ENCODE measurements at places on chromosomes 3 and 15.

GRCh38 chr3:45677033-45677446 is 12.2 kb upstream of the SACM1L start:
- DNase-seq: peak; percentile 84

GRCh38 chr3:127257351-127257750 is 30.5 kb downstream of the PRR20G start:
- no peak for DNase-seq

DNA sequence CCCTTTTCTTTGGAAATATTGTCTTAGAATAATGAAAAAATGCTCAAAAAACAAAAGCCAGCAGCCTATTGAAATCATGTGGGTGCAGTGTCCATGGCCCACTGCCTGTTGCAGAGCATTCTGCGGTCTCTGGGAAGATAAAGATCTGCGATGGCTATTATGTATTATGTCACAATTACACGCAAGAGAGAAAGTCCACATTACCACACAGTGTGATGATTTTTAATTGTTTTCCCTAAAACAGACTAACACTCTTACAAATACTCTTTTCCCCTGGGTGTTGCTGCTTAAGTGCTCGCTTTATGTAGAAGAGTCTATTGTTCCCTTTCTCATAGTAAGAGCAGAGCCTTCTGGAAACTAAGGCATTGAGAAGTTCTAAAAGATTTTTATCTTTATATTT is 32.2 kb downstream of the SSR3 start:
- DNase-seq: no peak

DNA sequence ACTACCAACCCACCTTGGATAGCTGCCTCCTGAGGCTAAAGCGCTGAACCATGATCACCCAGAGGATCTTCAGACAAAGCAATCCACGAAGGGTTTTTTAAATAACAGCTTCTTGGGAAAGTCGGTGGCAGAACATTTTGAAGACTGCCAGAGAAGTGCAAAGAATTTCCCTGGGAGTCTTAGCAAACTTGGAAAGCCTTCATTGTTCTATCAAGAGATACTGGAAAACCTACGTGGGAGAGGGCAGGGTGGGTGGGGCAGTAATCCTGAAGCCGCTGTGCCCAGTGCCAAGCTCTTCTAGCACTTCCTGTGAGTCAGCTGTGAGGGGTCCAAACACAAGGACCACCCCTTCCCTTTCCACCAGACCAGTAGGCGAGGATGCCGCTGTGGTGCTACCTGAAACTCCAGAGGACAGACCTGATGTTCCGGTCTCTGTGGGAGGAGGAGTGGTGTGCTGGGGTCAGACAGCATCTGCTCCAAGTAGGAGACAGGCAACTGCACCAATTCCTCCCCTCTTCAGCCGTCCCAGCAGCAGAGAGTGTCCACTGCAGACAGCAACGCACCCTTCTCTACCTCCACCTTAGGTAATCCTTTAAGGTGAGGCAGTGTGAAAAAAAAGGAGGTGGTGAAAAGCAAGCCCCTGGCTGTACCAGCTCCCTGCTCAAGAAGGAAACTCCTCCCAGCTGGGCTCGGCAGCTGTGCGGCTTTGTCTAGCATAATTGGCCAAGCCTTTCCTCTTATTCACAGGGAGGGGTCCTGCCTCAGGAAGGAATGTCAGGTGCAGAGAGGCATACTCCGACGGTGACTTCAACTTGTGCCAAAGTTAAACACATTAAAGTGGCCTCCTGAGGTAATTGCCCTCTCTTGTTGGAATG is 99.0 kb downstream of the TMCC1 start:
- DNase-seq: no peak

DNA sequence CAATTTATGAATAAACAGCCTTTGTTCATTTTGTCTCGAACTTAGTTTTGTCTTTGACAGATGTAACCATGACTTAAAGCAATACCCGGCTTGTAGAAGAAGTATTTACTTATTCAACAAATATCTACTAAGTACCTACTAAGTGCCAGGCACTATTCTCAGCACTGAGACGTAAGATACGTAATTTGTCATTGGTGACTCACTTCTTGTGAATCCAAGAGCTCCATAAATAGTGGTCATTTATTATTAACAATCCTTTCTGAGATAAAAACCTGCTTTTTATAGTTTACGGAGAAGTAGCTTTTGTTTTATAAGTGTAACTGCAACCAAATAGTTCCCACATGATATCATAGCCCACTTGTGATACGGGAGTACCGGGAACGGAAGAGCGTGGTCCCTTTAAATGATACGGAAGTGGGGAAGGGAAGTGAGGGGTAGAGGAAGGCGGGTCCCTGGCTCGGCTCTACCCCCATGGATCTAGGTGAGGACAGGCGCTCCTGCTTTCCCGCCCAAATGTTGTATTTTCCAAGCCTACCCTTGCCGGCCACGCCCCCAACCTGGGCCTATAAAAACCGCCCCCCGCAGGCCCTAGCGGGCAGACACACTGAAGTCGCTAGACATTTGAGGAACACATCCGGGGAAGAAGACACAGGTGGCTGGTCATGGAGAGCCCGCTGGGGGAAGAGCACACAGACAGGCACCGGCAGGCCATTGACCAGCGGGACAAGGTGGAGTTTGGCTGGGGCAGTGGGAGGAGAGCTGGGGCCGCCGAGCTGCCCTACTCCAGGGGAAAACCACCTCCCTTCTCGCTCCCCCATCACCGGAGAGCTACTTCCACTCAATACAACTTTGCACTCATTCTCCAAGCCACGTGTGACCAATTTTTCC is at the start of gene SAMMSON:
Gene SAMMSON, plus strand, starts transcription at position 594 of the 888 bp plus-strand sequence.
- DNase-seq: no peak

- DNase-seq: no peak
These were observed 260.7 kb downstream of the OPA1 start for GRCh38 chr3:193853511-193854219.

GRCh38 chr3:30612437-30613132 is 6.2 kb downstream of the TGFBR2 start:
- DNase-seq: no peak

DNA sequence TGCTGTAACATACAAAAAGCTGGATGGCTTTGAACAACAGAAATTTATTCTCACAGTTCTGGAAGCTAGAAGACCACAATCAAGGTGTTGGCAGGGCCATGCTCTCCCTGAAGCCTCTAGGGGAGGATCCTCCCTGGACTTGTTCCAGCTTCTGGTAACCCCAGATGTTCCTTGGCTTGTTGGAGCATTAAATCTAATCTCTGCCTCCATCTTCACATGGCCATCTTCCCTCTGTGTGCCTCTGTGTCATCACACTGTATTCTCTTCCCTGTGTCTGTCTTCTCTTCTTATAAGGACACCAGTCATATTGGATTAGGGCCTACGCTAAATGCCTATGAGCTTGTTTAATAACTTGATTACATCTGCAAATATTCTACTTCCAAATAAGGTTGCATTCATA is 109.5 kb downstream of the STAG1 start:
- no peak for DNase-seq

Measured in AG08395 (cell line).